ENCODE measurements at places on chromosomes 2 and 18. TPM values are rescaled to one million over a fixed set of nuclear protein-coding genes. Genes with fewer than 3 reads are reported as not detected.

- H3K4me1 ChIP-seq = no peaks in the 10 kb centered on the region
- H3K4me3 ChIP-seq = no peak overlapping the region
- H3K36me3 ChIP-seq = no peaks in the 10 kb centered on the region
- no peak overlapping the region for H3K27ac ChIP-seq
- no peaks in the 10 kb centered on the region for H3K27me3 ChIP-seq
Measured at GRCh38 chr18:73163236-73163635, 295.4 kb upstream of the NETO1 start.

GRCh38 chr2:103145739-103146138, 383.9 kb downstream of the TMEM182 start:
- DNase-seq = no peak
- no peaks in the 10 kb centered on the region for H3K4me1 ChIP-seq
- H3K4me3 ChIP-seq = no peak overlapping the region
- no peaks in the 10 kb centered on the region for H3K36me3 ChIP-seq
- no peaks in the 10 kb centered on the region for H3K27me3 ChIP-seq

GRCh38 chr2:232924433-232924832, 54.4 kb downstream of the SNORC start:
- H3K27ac ChIP-seq = no peak overlapping the region
- peaks cover 11% of the 10 kb centered on the region for H3K4me1 ChIP-seq
- peaks cover 53% of the 10 kb centered on the region for H3K27me3 ChIP-seq
- no peak overlapping the region for H3K4me3 ChIP-seq
- H3K36me3 ChIP-seq = no peaks in the 10 kb centered on the region
- DNase-seq = no peak

- no peak overlapping the region for H3K4me3 ChIP-seq
- H3K27ac ChIP-seq = no peak overlapping the region
- no peak for DNase-seq
- H3K4me1 ChIP-seq = peaks cover 5% of the 10 kb centered on the region
- H3K27me3 ChIP-seq = peaks cover 3% of the 10 kb centered on the region
- peaks cover 7% of the 10 kb centered on the region for H3K36me3 ChIP-seq
Measured at GRCh38 chr18:5488844-5489243, 55.0 kb downstream of the EPB41L3 start.

Gene SLC9A2
- 0.04 TPM for total RNA-seq

GRCh38 chr2:70659551-70659950, 105.9 kb upstream of the TGFA start:
- no peaks in the 10 kb centered on the region for H3K27me3 ChIP-seq
- H3K4me3 ChIP-seq = no peak overlapping the region
- no peak overlapping the region for H3K27ac ChIP-seq
- H3K36me3 ChIP-seq = peaks cover 3% of the 10 kb centered on the region

Gene DNER
- total RNA-seq = not detected

Gene PASK
- 88.1 TPM for total RNA-seq

Gene OTOF
- 2.3 TPM for total RNA-seq

GRCh38 chr2:84959566-84960506, 11.1 kb upstream of the KCMF1 start:
- peaks cover 42% of the 10 kb centered on the region for H3K36me3 ChIP-seq
- no peak for DNase-seq
- no peaks in the 10 kb centered on the region for H3K27me3 ChIP-seq
- H3K27ac ChIP-seq = no peak overlapping the region
- peaks cover 34% of the 10 kb centered on the region for H3K4me1 ChIP-seq
- H3K4me3 ChIP-seq = no peak overlapping the region

DNA sequence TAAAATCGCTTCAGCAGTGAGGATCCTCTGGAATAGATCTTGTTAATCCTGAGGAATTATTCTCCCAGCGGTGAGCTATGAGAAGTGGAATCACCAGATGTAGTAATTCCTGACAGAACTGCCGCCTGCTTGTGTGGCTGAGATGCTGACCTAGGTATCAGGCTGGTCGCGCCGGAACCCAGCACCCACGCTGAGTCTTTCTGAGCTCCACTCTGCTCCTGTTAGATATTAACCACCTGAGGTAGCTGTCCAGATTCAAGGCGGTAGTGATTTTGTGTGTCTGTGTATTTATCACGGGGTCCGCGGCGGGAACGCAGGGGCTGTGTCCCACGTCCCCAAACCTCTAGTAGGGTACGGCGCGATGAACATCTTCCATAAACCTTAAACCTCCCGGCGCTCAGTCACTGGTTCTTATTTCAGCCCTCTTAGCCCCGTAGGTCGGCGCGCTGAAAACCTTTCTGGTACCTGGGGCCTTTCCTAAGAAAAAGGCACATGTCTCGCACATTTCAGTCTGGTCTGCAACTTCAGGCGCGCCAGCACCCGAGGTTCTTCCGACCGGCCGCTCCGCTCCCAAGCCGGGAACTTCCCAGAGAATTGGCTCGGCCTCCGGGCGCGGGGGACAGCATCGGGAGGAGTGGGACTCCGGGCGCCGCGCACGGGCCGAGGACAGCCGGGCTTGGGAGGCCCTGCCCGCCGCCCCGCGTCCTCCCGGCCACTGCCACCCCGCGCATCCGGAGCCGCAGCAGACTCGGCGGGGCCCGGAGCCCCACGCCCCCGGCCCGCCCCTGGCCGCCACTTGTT, 542 bp upstream of the CNNM3 start:
- peaks cover 39% of the 10 kb centered on the region for H3K4me1 ChIP-seq
- peak; percentile 54 for DNase-seq
- peak overlapping the region; percentile 81 for H3K4me3 ChIP-seq

Gene PROKR1
- not detected for total RNA-seq

- no peak overlapping the region for H3K27ac ChIP-seq
- H3K4me1 ChIP-seq = no peaks in the 10 kb centered on the region
- H3K4me3 ChIP-seq = no peak overlapping the region
- H3K27me3 ChIP-seq = no peaks in the 10 kb centered on the region
- DNase-seq = no peak
Measured at GRCh38 chr2:205435970-205436369, 246.3 kb upstream of the NRP2 start.

DNA sequence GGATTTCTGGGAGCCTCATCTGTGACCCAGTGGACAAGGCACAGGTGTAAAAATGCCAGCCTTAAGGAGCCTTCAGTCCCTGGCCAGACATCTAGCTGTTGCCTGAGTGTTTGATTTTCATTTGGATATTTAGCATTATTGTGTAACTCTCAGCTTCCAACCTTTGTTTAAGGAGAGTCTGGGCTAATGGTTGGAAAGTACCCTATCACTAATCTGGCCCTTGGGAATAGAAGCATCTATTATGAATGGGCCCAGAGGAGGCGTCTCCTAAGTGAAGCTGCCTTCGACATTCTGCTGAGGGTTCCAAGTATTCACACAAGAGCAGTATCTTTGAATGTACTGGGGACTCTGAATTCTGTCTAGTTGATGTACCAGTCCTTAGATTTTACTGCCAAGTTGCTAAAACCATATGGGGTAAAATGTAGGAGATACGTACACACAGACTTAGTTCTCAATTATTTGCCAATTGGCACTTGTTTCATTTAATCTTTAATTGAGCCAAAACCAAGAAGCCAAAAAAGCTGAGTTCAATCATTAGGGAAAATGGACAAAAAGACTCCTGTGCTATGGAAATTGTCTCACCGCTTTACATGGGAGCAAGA, 7.2 kb upstream of the ANKRD29 start:
- no peaks in the 10 kb centered on the region for H3K36me3 ChIP-seq
- H3K27ac ChIP-seq = no peak overlapping the region
- H3K27me3 ChIP-seq = peaks cover 2% of the 10 kb centered on the region
- H3K4me1 ChIP-seq = peaks cover 13% of the 10 kb centered on the region

Gene FAP
- total RNA-seq = not detected

DNA sequence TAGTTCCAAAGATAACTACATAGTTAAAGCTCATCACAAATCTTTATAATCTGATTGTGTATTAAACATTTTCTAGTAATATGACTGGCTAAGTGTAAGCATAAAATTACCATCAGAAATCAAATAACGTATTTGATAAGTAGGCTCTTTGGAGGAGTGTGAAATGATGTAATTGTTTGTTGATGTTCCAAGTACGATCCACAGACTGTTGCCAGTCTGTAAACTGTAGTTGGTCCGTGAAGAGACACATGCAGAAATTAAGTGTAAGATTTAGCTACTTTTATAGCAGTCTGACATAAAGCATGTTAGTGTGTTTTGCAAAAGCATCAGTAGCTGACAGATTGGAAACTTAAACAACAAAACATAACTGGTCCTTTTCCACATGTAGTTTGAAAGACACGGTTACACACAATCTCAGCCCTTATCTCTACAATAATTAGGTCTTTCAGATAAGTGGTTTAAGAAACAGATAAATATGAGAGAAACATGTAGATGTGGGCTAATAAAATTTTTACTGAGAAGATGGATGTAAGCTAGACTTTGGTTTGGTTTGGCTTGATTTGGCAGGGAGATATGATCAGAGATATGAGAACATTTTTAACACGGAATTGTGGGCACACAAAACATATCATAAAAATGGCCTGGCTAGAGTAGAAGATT, 115.0 kb upstream of the EPB41L5 start:
- no peaks in the 10 kb centered on the region for H3K4me1 ChIP-seq
- peaks cover 29% of the 10 kb centered on the region for H3K36me3 ChIP-seq

DNA sequence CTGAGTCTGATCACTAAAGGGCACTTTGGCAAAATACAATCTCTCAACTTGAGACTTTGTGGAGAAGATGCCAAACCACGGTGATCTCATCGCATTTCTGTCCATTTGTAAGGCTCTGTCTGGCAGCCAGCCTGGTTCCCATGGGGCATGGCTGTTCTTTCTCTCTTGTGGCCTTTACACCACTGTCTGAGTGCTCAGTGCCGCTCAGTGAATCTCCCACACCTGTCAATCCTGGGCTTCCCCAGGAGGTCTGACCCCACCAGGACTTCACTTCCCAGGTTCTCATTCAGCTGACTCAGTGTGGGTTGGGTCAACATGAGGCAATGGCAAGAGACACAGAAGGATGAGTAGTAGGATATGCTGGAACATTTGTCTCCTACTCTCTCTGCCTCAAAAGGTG, 96.8 kb upstream of the TRIB2 start:
- DNase-seq = peak; percentile 15
- no peak overlapping the region for H3K27ac ChIP-seq
- H3K36me3 ChIP-seq = no peaks in the 10 kb centered on the region
- H3K4me1 ChIP-seq = peaks cover 8% of the 10 kb centered on the region
- H3K27me3 ChIP-seq = no peaks in the 10 kb centered on the region
- H3K4me3 ChIP-seq = no peak overlapping the region

DNA sequence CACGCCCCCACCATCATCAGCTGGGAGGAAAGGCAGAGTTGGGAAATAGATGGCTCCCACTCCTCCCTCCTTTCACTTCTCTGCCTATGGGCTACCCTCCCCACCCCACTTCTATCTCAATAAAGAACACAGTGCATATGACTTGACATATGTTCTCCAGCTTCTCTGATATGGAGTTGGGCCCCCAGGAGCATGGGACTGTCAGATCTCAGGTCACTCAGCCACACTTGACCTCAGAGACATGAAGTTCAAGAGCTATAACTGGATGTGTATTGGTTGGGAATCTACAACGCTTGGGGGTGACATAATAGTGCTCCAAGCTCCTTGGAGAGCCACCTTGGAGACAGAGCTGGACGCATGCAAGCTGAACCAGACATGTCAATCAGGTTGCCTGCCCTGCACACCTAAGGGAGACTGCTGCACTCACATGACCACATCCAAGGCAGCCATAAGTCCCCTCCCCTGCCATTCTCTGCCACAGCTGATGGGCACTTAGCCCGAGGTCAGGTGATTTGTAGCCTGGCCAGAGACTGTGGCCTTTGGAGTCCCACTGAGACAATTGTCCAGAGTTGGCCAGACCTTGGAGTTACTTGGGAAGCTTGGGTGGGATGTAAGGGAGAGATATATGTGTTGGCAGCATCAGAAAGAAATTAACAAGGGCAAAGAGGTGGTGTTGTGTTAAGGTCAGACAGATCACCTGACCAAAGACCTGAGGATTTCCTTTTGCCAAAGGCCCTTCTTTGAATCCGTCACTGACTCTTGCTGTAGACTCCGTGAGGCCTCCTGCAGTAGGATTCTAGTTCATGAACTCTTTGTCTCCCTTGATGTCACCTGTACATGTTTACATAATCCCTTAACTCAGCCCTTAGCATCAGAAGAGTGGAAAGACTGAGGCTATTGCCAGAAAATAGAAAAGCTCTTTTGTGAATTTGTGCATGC, 3.7 kb downstream of the INHA start:
- H3K4me3 ChIP-seq = no peak overlapping the region
- no peak overlapping the region for H3K27ac ChIP-seq
- DNase-seq = no peak
- H3K27me3 ChIP-seq = peaks cover 17% of the 10 kb centered on the region
- H3K4me1 ChIP-seq = no peaks in the 10 kb centered on the region

Gene LIPG
- total RNA-seq = 0.71 TPM

- H3K36me3 ChIP-seq = no peaks in the 10 kb centered on the region
- DNase-seq = peak; percentile 2
- H3K27me3 ChIP-seq = peaks cover 2% of the 10 kb centered on the region
- H3K27ac ChIP-seq = no peak overlapping the region
- H3K4me3 ChIP-seq = no peak overlapping the region
Measured at GRCh38 chr2:71004857-71005256, 10.2 kb upstream of the TEX261 start.

Gene KLHL14
- total RNA-seq = not detected

GRCh38 chr2:86081724-86082123, 24.0 kb downstream of the POLR1A start:
- peaks cover 17% of the 10 kb centered on the region for H3K4me1 ChIP-seq
- peaks cover 48% of the 10 kb centered on the region for H3K36me3 ChIP-seq
- no peak overlapping the region for H3K4me3 ChIP-seq

Gene PAX8
- 2.1 TPM for total RNA-seq

GRCh38 chr2:83844490-83844889, 614.6 kb downstream of the SUCLG1 start:
- H3K4me3 ChIP-seq = no peak overlapping the region
- no peaks in the 10 kb centered on the region for H3K27me3 ChIP-seq

DNA sequence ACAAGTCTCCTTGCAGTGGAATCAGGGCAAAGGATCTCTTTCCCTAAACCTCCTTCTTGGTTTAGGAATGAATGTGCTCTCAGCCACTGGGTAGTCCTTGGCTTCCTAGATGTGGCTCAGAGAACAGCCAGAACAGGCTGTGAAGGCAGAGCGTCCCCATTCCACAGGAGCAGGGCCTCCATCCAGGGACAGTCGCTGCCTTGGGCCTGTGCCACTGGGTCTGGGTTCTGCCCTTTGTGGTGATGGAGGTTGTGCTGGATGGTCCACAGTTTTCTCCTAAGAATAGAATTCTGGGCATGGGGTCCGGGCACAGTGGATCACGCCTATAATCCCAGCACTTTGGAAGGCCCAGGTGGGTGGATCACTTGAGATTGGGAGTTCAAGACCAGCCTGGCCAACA, 516.5 kb upstream of the RAB6C start:
- no peaks in the 10 kb centered on the region for H3K27me3 ChIP-seq
- H3K27ac ChIP-seq = no peak overlapping the region
- no peaks in the 10 kb centered on the region for H3K36me3 ChIP-seq
- H3K4me3 ChIP-seq = no peak overlapping the region
- DNase-seq = no peak
- H3K4me1 ChIP-seq = no peaks in the 10 kb centered on the region

Gene SNORC
- total RNA-seq = 2.1 TPM
